Stimulated activated CD4-positive, alpha-beta T cell treated with anti-CD3 and anti-CD28 coated beads, Interleukin-4, amount 100 ng/mL, for 1 hour (primary cell): ENCODE measurements at places on chromosomes 5 and 9.

DNA sequence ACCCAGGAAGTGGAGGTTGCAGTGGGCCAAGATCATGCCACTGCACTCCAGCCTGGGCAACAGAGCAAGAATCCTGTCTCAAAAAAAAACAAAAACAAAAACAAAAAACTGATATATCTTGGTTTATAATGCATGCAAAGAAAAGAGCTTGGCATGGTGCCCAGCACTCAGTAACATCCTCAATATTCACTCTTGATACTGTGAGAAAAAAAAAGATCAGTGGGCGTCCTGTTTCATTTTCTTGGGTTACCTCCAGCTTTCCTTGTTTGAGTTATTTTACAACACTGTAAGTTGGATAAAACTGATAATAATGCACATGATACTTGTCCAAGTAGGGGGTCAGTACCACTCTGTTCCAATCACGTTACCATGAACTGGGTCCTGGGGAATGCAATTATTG, 7.8 kb downstream of the PHYHD1 start:
- DNase-seq: no peak

GRCh38 chr5:2472670-2473069, 278.8 kb downstream of the IRX2 start:
- no peak for DNase-seq

DNA sequence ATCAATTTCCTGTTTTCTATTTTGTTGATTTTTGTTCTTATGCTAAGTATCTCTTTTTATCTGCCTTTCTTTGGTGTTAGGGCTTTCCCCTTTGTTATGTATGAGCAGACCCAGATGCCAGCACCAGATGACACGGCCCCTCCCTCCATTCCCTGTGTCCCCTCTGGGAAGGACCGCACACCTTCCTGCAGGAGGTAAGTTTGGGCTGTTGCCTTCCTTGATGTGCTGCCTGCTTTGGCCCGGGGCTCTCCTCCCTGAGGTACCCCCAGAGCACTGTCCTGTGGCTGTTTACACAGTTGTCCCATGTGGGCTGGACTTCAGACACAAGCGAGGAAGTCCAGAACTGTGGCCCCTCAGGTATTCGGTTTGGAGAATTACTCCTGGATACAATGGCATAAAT, 343.8 kb upstream of the IRX1 start:
- no peak for DNase-seq

GRCh38 chr5:72470826-72471225, 36.4 kb downstream of the ZNF366 start:
- DNase-seq: no peak

- no peak for DNase-seq
Observed at GRCh38 chr9:27785714-27786100, 212.4 kb upstream of the C9orf72 start.

DNA sequence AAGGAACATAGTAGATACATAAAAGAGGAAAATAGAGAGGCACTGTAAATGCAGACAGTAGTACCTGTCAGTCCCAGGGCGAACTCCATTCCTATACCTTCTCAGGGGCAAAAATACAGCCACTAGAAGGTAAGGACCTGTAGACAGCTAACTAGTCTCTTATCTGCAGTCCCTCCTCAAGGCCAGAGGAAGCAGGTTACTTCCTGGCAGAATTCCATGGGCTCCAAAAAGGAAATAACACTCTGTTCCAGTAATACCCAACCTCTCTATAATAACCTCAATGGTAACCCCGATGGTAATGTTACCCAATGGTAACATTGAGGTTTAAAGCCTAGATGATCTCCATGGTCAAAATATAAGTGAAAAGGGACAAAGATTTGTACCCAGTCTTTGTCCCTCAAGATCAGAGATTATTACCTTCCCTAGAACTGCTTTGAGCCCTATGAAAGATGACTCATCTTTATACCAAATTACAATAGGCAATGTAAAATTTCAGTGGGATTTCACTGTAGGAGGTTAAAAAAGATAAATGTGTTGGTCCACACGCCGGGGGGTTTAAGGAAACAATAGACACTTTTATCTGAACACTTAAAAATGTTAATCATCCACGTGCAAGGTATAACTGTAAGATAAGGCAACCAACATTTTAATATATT, 113.0 kb downstream of the DENND1A start:
- DNase-seq: no peak

- no peak for DNase-seq
Observed at GRCh38 chr9:110996436-110997220, 41.6 kb downstream of the LPAR1 start.

GRCh38 chr9:89850631-89851325, 246.0 kb downstream of the GADD45G start:
- DNase-seq: no peak

DNA sequence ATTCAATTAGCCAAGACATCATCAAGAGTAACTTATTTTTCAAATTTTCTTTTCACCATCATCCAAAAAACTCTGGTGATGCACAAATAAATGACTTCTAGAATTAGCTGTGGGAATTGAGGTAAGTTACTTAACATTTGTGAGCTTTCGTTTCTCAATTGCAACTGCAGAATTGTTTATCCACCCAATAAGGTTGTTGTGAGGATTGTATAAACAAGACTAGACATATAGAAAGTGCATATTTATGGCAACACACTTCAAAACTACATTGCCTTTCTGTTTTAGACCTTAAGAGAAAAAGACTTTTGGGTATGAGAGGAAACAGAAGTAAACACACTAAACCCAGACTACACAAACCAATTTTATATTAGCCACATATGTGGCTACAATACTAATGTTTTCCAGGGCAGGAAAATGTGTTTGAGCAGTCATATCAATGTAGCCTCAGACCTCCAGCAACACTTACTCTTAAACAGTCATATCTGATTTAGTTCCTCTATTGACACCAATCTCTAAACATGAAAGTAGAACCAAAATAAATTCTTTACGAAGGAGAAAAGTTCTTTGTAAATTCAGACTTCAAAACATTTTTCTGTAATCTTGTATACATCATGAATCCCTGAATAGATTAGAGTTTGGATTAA, 488.0 kb upstream of the CYLC2 start:
- DNase-seq: no peak
